ENCODE measurements at places on chromosomes 6 and 20. TPM values are rescaled to one million over a fixed set of nuclear protein-coding genes. Genes with fewer than 3 reads are reported as not detected.

Gene CFAP61
- total RNA-seq: not detected

- DNase-seq: no peak
Observed at GRCh38 chr20:36499723-36500501, 41.4 kb upstream of the MYL9 start.

- no peak for DNase-seq
Observed at GRCh38 chr6:91420243-91420642, 833.4 kb upstream of the MAP3K7 start.

DNA sequence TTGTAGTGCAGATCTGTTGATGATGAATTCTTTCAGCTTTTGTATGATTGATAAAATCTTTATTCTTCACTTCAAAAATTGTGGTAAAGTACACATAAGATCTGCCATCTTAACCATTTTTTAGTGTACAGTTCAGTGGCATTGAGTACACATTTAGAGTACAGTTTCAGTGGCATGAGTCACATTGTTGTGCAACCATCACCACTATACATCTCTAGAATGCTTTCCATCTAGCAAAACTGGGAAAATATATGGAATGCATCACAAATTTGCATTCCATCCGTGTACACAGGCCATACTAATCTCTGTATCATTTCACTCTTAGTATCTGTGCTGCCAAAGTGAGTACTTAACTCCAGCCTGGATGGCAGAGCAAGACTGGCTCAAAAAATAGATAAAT is 28.7 kb downstream of the SIRPD start:
- no peak for DNase-seq

Gene SLC12A5
- not detected for total RNA-seq

DNA sequence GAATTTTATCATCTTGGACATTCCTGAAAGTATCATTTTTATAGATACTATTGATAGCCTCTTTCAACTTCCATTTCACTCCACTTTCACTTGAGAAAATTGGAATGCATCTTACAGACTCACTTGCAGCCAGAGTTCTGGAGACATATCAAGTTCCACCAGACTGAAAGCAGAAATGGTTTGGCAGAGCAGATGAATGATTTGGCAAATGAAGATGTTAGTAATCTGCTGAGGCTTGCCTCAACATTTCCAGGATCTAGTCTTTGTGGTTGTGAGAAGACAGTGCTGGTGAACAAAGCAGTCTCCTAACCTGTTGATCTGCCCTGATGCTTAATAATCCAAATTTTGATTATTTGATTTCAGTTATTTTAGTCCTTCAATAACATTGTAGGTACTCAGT is 202.6 kb downstream of the TRDN start:
- DNase-seq: no peak

- DNase-seq: no peak
Observed at GRCh38 chr6:105873211-105873704, 212.9 kb upstream of the PRDM1 start.

GRCh38 chr6:13624871-13625288 is 9.7 kb downstream of the NOL7 start:
- peak; percentile 32 for DNase-seq

DNA sequence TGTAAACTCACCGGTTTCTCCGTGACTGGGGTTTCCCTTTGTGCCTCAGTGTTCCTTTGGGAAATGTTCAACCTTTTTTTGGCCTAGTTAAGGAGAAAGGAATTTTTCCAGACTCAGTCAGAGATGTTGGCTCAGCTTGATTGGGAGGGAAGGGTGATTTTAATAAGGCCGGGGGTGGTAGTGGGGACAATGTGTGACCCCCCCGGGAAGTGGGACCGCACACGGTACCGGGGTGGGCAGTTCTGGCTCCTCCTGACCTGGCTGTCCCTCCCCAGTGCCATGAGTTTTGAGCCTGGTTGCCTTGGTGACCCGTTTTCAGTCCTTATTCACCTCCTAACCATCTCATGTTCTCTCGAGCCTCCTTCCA is 132.7 kb downstream of the SNX5 start:
- no peak for DNase-seq

DNA sequence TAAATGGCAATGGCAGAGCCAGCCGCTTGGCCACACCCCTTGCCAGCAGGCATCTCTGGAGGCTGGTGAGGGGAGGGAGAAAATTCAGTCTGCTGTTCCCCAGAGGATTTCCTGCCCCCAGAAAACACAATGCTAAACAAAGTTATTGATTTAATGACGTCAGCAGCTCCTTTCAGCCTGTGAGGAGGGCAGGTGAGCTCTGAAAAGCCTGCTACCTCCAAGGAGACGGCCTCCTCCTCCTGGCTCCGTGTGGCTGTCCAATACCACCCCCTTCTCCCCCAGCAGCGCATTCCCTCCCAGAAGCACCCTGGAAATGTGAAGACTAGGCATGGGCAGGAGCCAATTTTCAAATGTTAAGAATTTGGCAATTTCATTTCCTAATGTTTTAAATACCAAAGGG is 393.1 kb downstream of the ZFAND3 start:
- DNase-seq: no peak

GRCh38 chr20:45179166-45179565 is 4.5 kb downstream of the PI3 start:
- DNase-seq: no peak

DNA sequence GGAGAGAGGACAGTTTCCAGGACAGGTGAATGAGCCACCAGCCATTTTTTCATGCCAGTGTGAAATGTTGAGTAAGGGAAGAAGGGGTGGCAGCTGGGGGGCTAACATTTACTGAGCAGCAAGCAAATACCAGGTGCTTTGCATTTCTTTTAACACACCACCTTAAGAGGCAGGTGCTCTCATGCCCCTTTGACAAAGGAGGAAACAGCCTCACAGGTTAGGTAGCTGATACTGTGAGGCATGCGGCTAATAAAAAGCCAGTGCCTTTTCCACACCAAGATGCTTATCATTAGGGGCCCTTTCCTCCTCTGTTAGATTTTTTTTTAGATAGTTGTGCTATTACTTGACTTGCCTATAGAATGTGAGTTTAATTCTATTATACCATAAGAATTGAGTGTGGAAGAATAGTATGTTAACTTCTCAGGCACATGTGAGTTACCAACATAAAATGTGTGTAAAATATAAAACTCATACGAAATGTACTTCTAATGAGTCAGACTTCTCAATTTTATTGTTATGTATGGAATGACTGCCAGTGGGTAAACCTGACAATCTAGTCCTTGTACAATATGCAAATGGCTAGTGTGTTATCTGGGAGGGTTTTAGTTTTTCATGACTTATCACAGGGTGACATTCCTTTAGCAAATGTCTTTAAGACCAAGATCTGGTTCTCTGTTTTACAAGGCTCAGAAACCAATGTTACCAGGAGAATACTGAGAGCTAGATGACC is 260.0 kb downstream of the TMEM242 start:
- no peak for DNase-seq

Gene SLPI
- 1.7 TPM for total RNA-seq

DNA sequence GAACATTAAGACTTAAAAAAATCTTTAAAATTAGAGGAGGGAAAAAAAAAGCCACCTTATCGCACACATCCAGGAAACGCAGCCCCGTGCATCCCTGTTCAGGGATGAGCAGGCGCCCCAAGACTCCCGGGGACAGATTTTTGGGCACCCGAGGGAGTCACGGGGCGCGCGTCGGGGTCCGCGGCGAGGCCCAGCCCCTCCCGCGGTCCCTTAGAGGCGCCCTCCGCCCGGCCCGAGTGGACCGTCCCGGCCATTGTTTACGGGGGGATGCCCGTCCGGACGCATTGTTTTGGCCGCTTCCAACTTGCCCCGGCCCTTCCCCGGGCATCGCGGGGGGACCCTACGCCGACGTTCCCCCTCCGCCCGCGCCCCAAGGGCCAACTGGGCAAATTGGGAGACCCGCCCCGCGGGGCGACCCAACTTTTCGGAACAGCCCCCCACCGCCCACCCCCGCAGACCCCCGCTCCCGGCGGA is 610 bp downstream of the ZNF217 start:
- DNase-seq: no peak

- no peak for DNase-seq
Observed at GRCh38 chr6:155319902-155320301, 5.6 kb upstream of the TFB1M start.

- DNase-seq: no peak
Observed at GRCh38 chr20:17759449-17759848, 59.7 kb downstream of the BANF2 start.

DNA sequence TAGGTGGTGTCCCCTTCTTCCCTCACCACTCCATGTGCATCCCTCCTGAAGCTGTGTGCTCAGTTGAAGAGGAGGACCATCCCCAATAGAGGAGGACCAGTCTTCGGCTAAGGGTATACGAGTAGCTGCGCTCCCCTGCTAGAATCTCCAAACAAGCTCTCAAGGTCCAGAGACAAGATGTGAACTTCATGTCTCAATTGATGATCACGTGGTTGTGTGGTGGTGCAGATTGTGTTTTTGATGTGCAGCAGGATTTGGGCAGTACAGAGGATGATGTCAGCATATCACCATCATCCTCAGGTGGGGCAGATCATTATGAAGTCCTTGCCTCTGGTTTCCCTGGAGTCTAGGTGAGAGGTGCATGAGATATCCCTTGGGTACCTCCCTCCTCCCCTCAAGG is 20.0 kb upstream of the DDR1 start:
- no peak for DNase-seq

Gene OR2H1
- total RNA-seq: not detected

Gene TPD52L1
- 0.70 TPM for total RNA-seq

Gene MUC22
- total RNA-seq: not detected

Gene GSTA1
- total RNA-seq: 0.82 TPM

GRCh38 chr6:8434727-8435092 is 635 bp downstream of the SLC35B3 start:
- DNase-seq: no peak

Gene CRISP2
- not detected for total RNA-seq

- no peak for DNase-seq
Observed at GRCh38 chr6:78597966-78598365, 269.4 kb upstream of the IRAK1BP1 start.

GRCh38 chr6:352474-352873 is 39.1 kb upstream of the IRF4 start:
- DNase-seq: no peak

DNA sequence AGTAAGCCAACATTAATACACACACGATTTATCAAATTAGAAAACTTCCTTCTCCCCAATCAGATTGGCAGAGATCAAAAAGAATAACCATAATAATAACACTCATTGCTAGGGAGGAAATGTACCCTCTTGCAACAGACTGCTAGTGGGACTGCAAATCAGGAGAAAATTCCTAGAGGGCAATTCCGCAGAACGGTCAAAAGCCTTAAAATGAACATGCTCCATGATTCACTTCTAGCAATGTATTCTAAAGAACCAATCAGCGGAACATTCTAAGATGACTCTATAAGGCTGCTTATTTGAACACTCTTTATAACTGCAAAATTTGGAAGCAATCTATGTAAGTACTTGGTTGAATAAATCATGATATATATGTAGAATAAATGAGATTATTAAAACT is 8.5 kb upstream of the DACT2 start:
- no peak for DNase-seq

Gene CDH26
- 5.2 TPM for total RNA-seq

Gene RARS2
- total RNA-seq: 28.1 TPM

GRCh38 chr6:139895205-139895793 is 520.9 kb upstream of the CITED2 start:
- no peak for DNase-seq

DNA sequence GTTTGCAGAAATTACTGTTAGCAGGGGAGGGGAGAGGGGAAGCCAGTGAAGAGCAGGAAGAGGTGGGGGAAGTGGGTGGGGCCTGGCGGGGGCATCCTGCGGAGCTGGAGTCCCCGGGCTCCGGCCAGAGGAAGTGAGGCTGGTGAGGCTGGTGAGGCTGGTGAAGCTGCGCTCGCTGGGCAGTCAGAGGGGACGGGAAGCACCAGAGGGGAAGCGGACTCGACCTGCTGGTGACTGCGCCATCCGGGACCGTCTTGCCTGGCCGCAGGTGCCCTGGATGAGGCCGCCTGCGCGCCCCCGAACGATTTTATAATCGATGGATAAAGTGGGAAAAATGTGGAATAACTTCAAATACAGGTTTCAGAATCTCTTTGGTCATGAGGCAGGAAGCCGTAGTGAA is 635.3 kb upstream of the MARCKS start:
- DNase-seq: no peak

- DNase-seq: no peak
Observed at GRCh38 chr20:17084909-17085308, 141.9 kb upstream of the PCSK2 start.

- no peak for DNase-seq
Observed at GRCh38 chr6:97626671-97627441, 343.8 kb upstream of the MMS22L start.

Measured in T-cell (primary cell).